ENCODE measurements at places on chromosomes 2 and 18.

DNA sequence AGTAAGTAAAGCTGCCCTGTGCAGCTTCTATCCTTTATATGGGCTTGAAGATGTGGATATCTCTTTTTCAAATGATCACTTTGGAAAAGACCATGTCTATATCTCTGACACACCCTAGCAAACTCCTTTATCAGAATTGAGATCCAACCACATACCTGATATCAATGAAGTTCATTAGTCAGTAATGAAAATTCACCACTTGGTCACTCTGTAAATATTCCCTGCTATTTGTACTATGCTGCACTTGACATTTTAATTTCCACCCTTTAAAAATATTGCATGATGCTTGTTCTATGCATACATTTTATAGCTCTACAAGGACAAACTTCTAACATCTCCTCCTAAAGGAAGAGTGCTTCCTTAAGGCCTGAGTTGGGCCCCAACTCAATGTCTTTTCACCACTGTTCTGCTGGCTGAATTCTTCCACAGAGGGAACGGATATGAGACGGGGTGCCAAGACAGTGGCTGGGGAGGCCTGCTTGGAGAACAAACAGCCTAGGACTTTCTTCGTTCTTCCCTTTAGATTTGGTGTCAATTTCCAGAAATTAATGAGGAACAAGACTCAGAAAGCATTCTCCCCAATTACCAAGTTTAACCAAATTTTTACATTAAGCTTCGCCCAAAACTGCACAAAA, at the start of gene GKN2:
TSS of gene GKN2 (minus strand) at position 7 of the 635 bp plus-strand sequence. CDS start 32 bp downstream, outside the sequence.
- DNase-seq, result no peak

GRCh38 chr18:23291456-23292205, 156.3 kb downstream of the CABLES1 start:
- DNase-seq, result no peak

DNA sequence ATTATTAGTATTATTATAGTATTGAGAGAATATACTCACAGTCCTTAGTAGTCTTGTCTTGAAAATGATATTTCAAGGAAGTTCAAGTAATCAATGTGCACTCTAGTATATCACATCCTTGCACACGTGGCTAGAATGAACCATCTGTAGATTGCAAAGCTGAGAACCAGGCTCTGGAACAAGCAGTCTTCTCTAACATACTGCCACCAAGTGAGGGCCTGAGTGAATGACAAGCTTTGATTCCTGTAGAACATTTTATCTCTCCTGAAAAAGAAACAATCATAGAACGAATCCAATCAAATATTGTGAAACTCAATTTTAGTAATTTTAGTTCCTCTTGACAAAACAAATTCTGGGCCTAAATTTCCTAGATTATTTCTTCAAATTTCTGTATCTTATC, 55.3 kb upstream of the SULT1C3 start:
- no peak for DNase-seq

- DNase-seq, result peak; percentile 85
These were observed 24.9 kb upstream of the RHOB start for GRCh38 chr2:20421988-20422370.

GRCh38 chr2:24930768-24931167, 10.7 kb upstream of the ADCY3 start:
- DNase-seq, result no peak

DNA sequence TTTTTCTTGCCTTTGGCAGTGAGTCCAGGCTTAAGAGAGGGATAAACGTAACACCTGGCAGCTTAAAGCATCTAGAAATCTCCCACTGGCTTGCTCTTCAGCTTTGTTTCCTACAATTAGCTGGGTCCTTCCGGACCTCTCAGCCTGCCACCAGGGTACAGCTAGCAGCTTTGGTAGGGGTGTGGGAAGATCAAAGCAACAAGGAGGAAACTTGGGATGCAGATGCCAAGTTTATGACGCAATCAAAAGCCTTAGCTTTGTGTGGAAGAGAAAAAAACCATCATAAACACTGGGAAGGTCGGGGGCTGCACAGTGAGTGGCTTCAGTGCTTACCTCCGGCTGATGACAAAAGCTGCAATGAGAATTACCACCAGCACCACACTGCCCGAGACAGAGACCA, 116.9 kb downstream of the EPHA4 start:
- no peak for DNase-seq
